ENCODE measurements at places on chromosomes 1 and 21.

GRCh38 chr1:224724566-224724965, 108.4 kb downstream of the CNIH3 start:
- DNase-seq = no peak

DNA sequence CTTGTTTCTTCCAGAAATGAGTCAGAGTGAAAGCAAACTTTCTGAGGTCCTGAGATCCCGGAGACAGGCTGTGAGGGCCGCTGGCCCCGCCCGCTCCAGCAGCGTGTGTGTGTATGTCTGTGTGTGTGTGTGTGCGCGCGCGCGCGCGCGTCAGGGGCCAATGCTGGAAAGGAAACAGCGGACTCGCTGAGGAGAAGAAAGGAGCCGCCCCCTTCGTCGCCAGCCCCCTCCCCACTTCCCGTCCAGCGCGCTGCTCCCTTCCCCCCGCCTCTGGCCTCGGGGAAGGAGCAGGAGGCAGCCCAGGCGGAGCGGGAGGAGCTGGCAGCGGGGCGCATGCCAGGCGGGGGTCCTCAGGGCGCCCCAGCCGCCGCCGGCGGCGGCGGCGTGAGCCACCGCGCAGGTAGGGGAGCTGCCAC, at the start of gene DISC1:
DISC1 (plus strand) TSS at position 256 of the 416 bp plus-strand sequence; CDS start at position 334, 78 bp downstream.
- DNase-seq = peak; percentile 85

DNA sequence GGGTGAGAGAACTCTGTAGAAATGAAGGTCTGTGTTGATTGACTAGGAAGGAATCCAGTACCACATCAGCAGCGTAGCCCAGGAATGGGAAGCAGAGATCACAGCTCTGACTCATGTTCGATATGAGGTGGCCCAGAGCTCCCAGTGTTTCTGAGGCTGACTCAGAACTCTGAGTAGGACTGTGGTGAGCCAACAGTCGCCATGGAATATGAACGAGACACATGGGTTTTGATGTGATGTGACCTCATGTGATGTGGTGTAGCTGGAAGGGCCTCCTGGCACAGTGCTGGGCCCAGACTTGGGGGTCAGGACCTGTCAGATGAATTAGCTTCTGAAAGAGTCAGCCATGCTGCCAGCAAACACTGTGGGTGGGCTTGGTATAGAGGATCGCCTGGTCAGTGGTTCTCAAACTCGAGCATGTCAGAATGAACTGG, 237.0 kb downstream of the MRPL39 start:
- DNase-seq = peak; percentile 99

- DNase-seq = no peak
These were observed 102.1 kb downstream of the KCND3 start for GRCh38 chr1:111887385-111887784.

- DNase-seq = peak; percentile 53
These were observed at the start of gene ADGRB2 for GRCh38 chr1:31764312-31765040. Gene ADGRB2 (minus strand): TSS chr1:31764340. CDS start chr1:31757221, 7,119 bp downstream.

GRCh38 chr1:185735701-185736064, 1.5 kb downstream of the HMCN1 start:
- DNase-seq = peak; percentile 32

DNA sequence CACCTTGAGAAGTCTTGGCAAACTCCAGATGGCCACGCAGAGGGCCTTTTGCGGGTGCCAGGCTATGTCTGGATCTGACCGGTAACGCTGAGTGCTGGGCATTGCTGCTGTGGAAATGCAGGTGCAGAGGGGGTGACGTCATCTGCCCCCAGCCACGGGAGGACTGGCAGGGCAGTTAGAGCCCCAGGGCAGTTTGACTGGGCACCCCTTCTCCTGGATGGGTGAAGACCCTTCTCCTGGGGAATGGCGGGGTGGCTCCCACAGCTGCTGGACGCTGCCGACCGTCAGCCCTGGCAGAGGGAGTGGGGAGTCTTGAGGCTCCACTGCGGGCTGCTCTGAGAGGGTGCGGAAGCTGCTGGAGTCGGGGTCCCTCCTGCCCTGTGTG, 12.6 kb upstream of the EDN2 start:
- DNase-seq = no peak

DNA sequence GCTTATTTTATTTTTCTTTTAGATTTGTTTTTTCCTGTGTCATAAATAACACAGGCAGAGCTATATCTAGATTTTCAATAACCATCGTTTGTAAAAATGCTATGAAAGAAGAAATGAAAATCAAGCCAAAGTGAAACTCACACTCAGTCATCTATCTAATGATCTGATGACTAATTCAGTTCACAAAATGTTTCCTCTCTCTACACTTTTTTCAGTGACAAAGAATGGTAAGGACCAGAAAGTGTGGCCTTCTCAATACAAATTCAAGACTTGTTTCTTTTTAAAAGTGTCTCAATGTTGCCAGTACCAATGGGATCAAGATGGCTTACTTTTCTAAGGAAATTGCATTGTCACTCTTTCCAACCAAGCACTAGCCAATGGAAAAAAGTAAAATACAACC, 282.8 kb upstream of the PKN2 start:
- no peak for DNase-seq

DNA sequence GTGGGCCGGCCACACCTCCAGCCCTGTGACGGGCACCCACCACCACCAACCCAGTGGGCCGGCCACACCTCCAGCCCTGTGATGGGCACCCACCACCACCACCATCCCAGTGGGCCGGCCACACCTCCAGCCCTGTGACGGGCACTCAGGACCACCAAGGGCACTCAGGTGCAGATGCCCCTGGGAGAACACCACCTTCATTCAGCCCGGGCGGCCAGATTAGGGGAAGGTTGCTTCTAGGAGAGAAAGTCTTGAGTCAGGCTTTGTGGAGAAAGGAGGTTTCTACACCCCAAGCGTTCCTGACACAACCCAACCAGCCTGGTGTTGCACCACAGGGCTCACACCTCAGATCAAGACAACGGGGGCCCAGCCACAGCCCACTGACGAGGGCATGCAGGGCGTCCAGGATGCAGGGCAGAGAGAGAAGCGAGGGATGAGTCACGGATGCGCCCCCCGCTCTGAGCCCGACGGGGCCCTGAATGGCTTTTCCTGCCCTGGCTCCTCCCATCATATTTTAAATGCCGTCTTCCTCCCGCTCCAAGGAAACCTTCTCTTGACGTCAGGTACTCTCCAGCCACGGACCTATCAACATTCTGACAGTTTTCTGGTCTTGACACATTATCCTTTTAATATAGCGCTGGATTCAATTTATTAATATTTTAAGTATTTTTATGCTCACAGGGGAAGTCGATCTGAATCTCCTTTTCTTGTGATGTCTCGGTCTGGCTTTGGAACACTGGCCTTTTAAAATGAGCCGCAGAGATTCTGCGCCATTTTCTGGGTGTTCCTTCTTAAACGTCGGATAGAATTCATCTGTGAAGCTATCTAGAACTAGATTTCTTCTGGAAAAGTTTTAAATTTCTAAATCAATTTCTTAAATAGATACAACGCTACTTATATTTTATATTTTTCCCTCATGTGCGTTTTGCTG, 631 bp upstream of the SPATC1L start:
- peak; percentile 81 for DNase-seq

DNA sequence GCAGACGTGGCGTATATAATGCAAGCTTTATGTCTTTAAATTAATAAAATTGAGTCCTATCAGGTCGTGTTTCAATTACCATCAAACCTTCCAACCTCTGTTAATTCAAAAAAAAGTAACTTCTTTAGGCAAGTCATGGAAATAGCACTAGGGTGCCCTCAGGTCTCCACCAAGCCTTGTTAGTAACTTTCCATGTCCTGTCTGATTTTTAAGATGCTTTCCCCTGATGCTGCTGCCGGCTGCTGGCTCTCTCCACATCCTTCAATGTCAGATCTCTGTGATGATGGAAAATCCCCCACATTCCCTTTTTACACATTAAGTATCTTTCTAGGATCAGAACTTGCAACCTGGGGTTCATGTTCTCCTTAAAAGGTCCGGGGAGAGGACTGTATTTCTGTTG, 3.0 kb downstream of the ERG start:
- no peak for DNase-seq

DNA sequence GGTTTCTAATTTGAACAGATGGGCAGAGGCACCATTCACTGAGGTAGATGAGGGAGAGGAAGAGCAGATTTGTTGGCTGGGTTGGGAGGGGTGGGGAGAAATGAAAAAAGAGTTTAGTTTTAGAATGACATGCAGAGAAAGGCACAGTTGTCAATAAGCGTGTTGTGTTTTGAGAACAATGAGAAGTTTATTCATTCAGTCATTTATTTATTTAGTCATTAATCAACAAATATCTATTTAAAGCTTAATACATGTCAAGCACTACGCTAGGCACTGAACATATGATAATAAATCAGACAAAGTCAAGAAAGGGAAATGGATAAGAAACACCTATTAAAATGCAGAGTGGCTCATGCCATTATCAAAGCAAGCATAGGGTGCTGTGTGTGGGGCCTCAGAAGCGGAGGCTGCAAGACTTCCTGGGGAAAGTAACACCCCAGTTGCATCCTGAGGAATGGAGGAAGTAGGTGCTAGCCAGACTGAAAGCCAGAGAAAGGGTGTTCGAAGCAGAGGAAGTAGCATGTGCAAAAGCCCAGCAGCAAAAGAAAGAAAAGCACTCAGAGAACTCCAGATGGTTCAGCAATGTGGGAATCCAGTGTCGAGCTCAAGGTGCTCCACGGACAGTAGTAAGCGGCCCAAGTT, 114.1 kb downstream of the RNF220 start:
- DNase-seq = no peak

- no peak for DNase-seq
These were observed 329.2 kb downstream of the SEC16B start for GRCh38 chr1:177640687-177641086.

GRCh38 chr1:94105581-94105952, 15.4 kb downstream of the ABCA4 start:
- no peak for DNase-seq

GRCh38 chr1:242030071-242030470, 31.2 kb upstream of the MAP1LC3C start:
- DNase-seq = peak; percentile 13

DNA sequence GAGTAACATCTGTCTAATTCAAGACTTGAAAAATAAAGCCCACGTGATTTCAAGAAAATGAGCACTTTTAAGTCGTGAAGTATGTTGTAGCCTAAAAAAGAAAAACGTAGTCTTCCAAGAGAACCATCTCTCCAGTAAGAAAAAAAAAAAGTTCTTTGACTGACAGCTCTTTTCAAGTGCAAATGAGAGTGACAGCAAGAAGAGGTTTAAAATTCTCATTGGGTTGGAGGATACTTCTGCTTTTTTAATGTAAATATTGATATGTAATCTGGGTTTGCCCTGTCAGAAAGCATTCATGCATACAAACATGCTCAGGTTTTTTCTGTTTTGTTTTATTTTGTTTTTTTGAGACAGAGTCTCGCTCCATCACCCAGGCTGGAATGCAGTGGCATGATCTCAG, 32.3 kb upstream of the PRDM2 start:
- DNase-seq = no peak
